ENCODE measurements at places on chromosomes 7 and 10. TPM values are rescaled to one million over a fixed set of nuclear protein-coding genes. Genes with fewer than 3 reads are reported as not detected.

GRCh38 chr7:27459731-27460053 is 203.0 kb downstream of the HIBADH start:
- DNase-seq, result no peak

DNA sequence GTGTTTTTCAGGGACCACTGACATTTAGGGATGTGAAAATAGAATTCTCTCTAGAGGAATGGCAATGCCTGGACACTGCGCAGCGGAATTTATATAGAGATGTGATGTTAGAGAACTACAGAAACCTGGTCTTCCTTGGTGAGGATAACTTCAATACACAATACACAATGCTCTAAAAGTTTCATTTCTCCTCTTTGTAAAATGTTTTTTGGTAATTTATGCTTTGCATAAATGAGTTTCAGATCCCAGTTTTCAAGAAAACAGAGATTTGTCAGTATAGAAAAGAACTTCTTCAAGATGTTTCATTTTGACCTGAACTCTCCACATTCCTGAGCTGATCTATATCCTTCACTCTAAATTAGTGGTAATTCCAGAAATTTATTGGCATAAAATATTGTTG is 14.2 kb downstream of the ZNF92 start:
- no peak for DNase-seq

- DNase-seq, result no peak
These were observed 17.9 kb downstream of the FGFBP3 start for GRCh38 chr10:91891125-91892001.

Gene GOT1
- polyA plus RNA-seq, result 37.5 TPM

DNA sequence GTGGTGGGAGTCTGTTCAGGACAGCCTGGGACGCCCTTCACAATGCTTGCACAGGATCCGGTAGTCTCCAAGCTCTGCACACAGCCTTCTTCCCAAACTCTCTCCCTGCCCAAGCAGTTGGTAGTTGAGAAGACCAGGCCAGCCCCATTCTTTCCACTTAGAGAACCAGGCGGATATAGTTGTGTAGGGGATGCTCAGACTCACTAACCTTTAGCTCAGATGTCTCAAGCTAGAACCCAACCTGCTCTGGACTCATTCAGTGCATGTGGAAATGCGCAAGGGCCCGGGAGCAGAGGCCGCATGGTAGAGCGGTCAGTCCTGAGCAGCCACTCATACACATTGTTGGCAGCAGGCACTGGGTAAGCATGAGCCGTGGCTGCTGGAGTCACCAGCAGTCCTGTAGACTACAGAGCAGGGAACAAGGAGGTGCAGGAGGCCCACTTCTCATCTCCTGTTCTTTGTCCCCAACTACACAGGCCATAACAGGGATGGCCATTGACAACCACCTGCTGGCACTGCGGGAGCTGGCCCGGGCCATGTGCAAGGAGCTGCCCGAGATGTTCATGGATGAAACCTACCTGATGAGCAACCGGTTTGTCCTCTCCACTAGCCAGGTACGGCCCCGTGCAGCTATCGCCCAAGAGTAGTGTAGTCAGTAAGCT is 17.2 kb upstream of the C10orf53 start:
- no peak for DNase-seq

GRCh38 chr10:73601486-73601921 is 10.4 kb upstream of the USP54 start:
- DNase-seq, result peak; percentile 68

GRCh38 chr10:35217455-35217854 is 90.8 kb downstream of the CREM start:
- no peak for DNase-seq

- peak; percentile 47 for DNase-seq
These were observed 99.3 kb upstream of the SHH start for GRCh38 chr7:155911471-155912105.

Data from stomach (tissue), 19 donors.